ENCODE measurements at places on chromosomes 13 and 19.

GRCh38 chr13:34207872-34208271 lies 389.9 kb downstream of the RFC3 start:
- no peak for DNase-seq

- DNase-seq, result no peak
Observed at GRCh38 chr19:57192077-57192420, 749 bp downstream of the ZNF264 start.

- no peak for DNase-seq
Observed at GRCh38 chr13:29607465-29607864, 12.0 kb upstream of the SLC7A1 start.

DNA sequence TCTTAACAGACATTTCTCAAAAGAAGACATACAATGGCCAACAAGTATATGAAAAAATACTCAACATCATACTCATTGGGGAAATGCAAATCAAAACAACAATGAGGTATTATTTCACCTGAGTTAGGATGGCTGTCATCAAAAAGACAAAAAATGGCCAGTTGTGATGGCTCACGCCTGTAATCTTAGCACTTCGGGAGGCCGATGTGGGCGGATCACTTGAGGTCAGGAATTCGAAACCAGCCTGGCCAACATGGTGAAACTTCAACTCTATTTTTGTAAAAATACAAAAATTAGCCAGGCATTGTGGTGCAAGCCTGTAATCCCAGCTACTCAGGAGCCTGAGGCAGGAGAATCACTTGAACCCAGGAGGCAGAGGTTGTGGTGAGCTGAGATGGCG lies 22.0 kb downstream of the CEACAM16 start:
- DNase-seq, result no peak

GRCh38 chr19:397941-398706 lies 10.8 kb downstream of the C2CD4C start:
- no peak for DNase-seq

GRCh38 chr13:20588529-20589110 lies 21.7 kb downstream of the IFT88 start:
- no peak for DNase-seq

DNA sequence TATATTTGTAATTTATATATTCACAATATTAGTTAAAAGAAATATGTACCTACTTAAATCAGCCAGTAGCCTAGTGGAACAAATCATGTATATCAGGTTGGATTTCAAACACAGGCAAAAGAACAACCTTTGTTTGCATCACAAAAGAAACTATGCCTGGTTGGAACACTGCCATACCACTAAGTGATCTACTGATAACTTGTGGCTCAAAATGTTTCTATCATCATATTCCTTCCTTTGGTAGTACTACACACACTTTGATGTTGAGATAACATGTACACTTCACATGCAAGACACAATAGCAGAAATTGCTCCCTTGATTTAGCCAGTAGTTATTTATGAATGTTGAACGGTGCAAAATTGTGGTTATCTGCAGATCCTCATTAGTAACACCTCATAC lies 146.0 kb upstream of the GPC6 start:
- DNase-seq, result no peak

DNA sequence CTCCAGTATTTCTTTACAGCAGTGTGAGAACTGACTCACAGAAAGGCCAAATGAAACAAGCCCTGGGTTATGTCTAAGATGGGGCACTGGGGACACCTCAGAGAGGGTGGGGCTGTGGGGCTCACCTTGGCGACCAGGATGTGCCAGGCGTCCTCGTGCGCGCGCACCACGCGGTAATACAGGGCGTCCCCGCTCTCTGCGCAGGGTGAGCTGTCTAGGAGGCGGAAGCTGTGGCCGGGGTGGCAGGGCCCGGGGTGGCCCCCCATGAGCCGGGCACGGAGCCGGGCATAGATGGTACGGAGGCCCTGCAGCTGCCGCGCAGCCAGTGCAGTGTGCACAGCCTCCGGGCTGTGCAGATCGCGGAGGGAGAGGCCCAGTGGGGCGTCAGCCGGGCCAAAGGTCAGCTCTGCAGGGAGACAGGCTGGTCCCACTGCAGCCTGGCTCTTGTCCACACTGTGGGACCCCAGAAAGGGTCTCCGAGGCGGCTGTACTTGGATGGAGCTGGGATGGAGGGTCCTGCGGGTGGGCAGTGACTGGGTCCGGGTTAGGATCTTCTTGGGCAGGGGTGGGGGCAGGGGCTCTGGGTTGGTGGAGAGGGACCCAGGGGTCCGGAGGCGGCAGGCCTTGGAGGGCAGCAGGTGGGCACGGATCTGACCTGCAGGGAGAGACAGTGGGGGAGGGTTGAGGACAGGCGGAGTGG lies 3.4 kb downstream of the PEAK3 start:
- no peak for DNase-seq

DNA sequence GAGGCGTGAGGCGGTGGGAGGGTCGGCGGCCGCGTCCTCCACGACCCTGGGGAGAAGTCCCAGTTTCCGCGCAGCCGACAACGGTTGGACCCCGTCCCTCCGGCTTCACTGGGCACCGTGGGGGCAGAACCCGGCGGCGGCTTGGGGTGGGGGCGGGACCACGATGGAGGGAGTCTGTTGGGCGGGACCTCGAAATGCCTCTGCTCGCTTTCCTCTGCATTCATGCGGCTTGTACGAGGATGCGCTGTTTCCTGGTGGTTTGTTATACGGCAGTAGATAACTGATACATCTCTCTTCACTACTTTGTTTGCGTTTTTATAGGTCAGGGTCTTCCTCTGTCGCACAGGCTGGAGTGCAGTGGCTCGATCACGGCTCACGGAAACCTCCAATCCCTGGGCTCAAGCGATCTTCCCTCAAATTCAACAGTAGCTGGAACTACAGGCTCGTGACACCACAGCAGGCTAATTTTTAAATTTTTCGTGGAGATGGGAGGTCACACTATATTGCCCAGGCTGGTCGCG lies 24.6 kb upstream of the ZNF846 start:
- no peak for DNase-seq

GRCh38 chr13:32883474-32883873 lies 132.7 kb upstream of the KL start:
- DNase-seq, result no peak

GRCh38 chr19:1290703-1291651 lies 5.3 kb downstream of the EFNA2 start:
- DNase-seq, result no peak

DNA sequence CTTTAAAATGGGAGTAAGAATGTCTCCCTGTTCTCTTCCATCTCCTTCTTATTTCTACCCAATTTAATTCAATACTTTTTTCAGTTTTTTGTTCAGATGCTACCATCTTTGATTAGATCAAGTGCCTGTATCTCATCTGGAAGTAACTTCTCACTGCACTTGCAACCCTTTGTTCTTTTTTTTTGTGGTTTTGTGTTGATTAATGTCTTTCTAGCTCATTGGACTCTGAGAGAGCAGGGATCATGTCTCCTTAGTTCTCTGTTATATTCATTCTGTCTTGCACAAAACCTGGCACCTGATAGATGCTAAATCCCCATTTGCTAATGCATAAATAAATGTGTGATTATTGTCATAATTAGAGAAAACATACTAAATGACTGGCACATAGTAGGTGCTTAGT lies 834 bp upstream of the ITGBL1 start:
- DNase-seq, result no peak

DNA sequence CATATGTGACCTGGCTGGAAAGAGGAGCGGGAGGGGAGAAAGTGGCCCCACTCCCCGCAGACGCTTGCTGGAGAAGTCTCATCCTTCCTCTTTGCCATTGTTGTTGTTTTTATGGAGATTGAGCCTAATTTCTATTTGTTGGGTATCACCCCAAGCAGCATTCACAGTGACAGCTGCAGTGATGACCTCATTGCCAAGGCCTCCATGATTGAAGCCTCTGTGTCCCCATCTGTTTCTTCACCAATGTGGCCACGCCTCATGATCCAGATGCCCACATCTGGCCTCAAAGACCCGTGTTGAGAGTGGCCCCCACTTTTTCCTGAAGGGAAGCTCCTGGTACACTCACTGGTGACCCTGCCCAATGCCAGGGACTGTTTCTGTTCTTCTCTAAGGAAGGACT lies 154.2 kb downstream of the SLC7A1 start:
- DNase-seq, result no peak

- no peak for DNase-seq
Observed at GRCh38 chr13:49369866-49370265, 74.0 kb downstream of the CAB39L start.

DNA sequence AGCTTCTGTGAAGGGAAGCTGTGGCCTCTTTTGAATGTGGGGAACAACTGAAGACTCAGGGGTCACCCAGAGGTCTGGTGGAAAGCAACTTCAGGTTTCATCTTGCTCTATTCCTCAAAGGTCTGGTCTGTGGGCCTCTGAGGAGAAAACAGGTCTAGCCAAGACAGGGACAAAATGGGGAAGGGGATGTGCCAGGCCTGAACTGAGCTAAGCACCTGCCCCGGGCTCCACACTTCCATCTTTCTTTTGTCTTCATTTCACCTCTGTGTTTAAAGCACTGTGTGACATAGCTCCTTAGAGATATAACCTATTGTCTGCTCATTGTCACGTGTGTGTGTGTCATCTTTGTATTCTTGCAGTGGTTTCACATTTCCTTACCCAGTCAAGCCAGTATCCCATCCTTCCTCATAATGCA lies 19.9 kb upstream of the GDF15 start:
- no peak for DNase-seq

- no peak for DNase-seq
Observed at GRCh38 chr19:19588546-19588945, 29.9 kb downstream of the PBX4 start.

GRCh38 chr13:95247852-95248251 lies 53.4 kb downstream of the ABCC4 start:
- DNase-seq, result no peak

GRCh38 chr19:48418317-48419064 lies 25.0 kb downstream of the GRIN2D start:
- DNase-seq, result peak; percentile 33

DNA sequence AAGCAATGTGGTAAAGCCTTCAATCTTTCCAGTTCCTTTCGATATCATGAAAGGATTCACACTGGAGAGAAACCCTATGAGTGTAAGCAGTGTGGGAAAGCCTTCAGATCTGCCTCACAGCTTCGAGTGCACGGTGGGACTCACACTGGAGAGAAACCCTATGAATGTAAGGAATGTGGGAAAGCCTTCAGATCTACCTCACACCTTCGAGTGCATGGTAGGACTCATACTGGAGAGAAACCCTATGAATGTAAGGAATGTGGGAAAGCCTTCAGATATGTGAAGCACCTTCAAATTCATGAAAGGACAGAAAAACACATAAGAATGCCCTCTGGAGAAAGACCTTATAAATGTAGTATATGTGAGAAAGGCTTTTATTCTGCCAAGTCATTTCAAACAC lies 15.6 kb upstream of the ZNF763 start:
- DNase-seq, result peak; percentile 29

DNA sequence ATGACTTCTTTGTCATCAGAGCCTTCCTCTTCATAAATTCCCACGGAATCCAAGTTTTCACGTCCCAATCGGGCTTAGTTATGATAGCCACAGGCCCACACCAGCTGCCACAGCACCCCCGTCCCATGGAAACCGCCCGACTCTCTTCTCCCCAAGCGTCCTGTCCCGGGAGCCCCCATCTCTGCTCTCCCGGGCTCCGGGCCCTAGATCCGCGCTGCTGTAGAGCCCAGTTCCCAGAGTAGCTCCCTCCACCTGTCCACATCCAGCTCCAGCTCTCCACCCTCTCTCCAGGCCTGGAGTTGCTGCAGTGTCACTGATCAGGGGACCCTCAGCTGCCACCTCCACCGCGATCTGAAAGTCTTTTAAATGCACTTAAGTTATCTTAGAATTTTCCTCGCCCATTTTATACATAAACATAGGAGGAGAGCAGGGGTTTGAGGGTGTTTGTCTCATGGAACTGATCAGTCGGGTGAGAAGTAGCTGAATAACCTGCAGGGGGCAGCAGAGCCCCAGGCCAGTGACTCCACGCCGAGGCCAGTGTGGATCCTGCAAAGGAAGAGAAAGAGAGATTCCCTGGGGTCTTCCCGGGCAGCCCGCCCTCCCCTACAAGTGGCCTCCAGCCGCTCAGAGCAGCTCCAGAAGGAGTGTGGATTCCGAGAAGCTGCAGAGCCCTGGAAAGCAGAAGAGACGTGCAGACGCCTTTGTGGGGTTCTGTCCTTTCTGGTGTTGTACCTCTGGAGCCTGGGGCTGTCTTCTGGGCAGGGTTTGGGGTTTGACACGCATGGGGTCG lies 1.1 kb upstream of the ZNF763 start:
- peak; percentile 81 for DNase-seq

- no peak for DNase-seq
Observed at GRCh38 chr19:32287086-32287485, 58.3 kb upstream of the ZNF507 start.

- no peak for DNase-seq
Observed at GRCh38 chr19:47322058-47322457, 9.9 kb upstream of the C5AR2 start.

GRCh38 chr13:44368599-44369368 lies 4.8 kb upstream of the SERP2 start:
- DNase-seq, result no peak

GRCh38 chr19:49579947-49580263 lies 451 bp downstream of the NOSIP start:
- DNase-seq, result no peak

- peak; percentile 7 for DNase-seq
Observed at GRCh38 chr13:36555151-36555986, 118.5 kb upstream of the SERTM1 start.

GRCh38 chr13:76621705-76622104 lies 264.5 kb downstream of the KCTD12 start:
- no peak for DNase-seq

GRCh38 chr13:77599351-77599750 lies 63.8 kb downstream of the SCEL start:
- no peak for DNase-seq

DNA sequence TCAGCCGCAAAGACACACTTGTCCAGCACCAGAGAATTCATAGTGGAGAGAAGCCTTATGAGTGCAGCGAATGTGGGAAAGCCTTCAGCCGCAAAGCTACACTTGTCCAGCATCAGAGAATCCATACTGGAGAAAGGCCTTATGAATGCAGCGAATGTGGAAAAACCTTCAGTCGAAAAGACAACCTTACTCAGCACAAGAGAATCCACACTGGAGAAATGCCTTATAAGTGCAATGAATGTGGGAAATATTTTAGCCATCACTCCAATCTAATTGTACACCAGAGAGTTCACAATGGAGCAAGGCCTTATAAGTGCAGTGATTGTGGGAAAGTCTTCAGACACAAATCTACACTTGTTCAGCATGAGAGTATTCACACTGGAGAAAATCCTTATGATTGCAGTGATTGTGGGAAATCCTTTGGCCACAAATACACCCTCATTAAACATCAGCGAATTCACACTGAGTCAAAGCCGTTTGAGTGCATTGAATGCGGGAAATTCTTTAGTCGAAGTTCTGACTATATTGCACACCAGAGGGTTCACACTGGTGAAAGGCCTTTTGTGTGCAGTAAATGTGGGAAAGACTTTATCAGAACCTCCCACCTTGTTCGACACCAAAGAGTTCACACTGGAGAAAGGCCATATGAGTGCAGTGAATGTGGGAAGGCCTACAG lies 6.8 kb downstream of the ZNF134 start:
- no peak for DNase-seq

DNA sequence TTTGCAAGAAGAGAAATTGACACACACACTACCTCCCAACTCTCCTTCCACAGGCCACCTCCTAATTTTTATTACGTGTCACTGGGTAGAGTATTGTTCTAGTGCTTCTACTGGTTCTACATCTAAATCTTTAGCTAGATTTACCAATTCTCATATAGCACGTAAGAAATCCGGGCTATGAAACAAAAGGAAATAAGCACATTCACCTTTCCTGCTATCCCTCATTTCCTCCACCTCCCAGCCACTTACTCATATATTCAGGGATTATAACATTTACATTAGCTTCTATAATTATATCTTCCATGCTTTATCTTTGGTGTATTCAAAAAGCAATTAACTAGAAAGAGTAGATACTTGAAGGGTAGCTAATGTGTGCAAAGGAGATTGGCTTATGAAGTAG lies 39.7 kb downstream of the USP12 start:
- DNase-seq, result no peak

Measured in B cell (primary cell).